Stimulated activated CD8-positive, alpha-beta memory T cell treated with anti-CD3 and anti-CD28 coated beads, Interleukin-7, amount 100 ng/mL, for 48 hours (primary cell): ENCODE measurements at places on chromosomes 3 and 15.
A peak's percentile ranks its signal among the peaks of the same experiment; 100 is the strongest.

GRCh38 chr3:46138581-46138980 is 69.5 kb downstream of the CCR1 start:
- DNase-seq: no peak

GRCh38 chr3:40770061-40770460 is 245.3 kb downstream of the ZNF621 start:
- DNase-seq: no peak

- no peak for DNase-seq
Observed at GRCh38 chr3:50484722-50485121, 18.7 kb downstream of the CACNA2D2 start.

DNA sequence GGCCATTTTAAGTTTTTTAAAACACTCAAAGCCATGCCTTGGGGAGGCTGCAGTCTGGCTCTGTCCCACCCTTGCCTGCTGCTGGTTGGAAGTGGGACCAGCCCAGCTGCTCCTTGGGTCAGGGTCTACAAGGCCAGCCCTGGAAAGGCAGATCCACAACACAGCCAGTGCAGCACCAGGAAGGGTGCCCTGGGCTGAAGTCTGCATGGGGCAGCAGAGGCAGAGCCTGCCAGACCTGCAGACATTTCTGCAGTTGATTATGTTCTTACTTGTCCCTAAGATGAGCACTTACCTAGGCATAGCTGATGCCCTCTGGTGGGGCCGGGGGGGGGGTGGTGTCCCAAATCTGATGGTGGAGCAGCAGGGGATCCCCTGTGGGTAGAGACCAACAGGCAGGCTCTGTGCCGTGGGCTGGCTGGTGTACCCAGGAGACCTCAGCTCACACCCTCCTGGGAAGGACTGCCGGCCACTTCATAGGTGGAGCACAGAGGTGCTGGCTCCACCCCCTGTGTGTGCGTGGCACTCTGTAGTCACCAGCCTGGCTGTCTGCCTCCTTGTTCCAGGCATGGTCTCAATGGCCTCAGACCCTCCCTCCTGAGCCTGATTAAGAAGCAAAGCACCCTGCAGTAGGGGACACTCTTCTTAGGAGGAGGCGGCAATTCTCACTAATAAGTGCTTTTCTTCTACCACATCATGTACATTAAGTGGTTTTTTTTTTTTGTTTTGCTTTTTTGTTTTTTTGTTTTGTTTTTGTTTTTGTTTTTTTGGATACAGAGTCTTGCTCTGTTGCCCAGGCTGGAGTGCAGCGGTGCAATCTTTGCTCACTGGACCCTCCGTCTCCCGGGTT is 97.4 kb upstream of the KLF13 start:
- no peak for DNase-seq

DNA sequence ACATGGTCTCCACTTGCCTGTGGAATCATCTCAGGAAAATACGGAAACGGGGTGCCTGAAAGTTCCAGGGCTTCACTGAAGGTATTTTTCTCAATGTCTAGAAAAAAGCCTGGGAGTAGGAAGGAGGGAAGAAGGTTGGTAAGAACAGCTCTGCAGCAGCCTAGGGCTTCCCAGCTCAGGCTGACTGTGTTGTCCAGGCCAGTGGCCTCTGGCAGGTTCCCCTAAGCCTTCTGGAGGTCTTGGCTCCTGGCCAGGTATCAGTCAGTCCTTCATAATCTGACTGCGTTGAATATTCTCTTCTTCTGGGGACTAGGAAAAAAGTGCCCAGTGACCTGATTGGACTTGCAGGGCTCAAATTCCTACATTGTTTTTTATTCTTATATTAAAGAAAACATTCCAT is 38.6 kb downstream of the SSR3 start:
- DNase-seq: no peak

GRCh38 chr15:28252831-28253230 is 69.1 kb downstream of the HERC2 start:
- DNase-seq: no peak

DNA sequence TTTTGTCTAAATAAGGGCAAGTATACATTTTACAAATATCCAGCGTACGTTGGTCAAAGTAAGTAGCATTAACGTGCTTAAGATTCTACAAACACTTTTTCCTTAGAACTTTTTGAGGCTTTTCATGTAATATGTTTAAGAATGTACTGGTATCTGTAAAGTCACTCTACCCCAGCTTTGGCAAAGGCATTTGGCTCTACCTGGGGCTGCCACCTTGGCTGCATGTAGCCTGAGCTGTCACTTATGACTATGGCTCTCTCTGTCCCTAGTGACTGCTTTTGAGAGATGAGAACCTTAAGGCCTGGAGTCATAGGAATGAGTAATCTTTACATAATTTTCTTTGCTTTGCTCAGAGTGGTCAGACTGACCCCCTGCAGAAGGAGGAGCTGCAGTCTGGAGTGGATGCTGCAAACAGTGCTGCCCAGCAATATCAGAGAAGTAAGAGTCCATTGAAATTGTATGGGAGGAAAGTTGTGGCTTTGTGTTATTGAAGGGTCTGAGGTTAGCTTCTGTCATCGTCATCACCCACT is 61.2 kb downstream of the IQGAP1 start:
- DNase-seq: no peak

DNA sequence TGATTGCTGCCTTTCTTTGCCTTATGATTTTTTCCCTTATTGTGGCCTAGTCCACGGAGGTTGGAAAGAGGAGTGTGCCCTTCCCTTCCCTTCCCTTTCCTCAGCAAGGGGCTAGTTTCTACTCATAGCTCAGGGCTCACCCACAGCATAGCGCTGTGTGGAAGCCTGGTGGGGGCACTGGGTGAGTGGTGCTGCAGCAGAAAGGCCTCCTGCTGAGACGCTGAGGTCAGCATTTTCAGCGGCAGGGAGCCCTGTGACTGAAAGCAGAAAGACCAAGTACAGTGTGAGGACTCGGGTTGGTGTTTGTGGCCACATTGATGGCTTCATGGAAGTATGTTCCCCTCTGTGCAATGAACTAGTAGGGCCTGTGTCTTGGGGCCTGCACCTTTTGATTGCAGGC is 21.9 kb downstream of the CACNA1D start:
- DNase-seq: no peak

DNA sequence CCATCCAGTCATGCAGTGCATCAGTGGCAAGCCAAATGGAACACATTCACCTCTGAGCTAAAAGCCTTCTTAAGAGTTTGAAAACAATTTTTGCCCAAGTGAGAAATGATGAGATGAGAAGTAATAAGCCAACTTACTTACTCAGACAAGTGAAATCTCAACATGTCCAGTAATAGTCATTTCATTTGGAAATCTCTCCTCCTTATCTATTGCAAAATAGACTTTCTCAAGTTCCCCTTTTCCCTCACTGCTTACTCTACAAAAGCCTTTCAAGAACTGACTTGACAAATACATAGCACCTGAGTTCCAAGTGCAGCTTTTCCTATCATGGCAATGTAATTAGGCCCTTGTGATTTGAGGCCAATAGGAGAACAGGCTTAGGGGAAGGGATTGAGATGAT is 282.3 kb downstream of the SLC9A9 start:
- DNase-seq: no peak

GRCh38 chr15:89362203-89363101 is 27.8 kb upstream of the POLG start:
- DNase-seq: no peak

DNA sequence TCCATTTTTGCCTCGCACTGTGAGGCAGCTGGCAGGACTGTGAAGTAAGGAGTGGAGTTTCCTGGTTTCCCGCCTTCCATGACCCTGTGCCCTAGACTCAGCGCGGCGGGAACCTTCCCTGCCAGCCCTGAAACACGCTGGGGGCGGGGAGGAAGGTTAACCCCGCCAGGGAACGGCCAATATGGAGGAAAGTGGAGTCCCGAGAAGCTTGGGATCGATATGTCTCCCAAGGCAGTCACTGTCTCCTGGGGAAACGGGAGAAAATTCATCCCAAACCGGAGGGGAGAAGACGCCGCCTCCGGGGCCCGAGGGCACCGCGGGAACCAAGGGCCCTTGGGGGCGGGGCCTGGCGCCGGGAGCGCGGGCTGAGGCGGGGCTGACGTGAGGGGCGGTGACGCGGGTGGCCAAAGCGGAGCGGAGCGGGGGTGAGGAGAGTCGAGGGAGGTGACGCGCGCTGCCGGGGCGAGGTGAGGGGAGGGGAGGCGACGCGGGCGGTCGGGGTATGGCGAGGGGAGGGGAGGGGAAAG is at the start of gene HMCES:
Gene HMCES (plus strand): TSS at position 432 of the 527 bp plus-strand sequence. CDS start 863 bp downstream, outside the sequence.
- peak; percentile 89 for DNase-seq

DNA sequence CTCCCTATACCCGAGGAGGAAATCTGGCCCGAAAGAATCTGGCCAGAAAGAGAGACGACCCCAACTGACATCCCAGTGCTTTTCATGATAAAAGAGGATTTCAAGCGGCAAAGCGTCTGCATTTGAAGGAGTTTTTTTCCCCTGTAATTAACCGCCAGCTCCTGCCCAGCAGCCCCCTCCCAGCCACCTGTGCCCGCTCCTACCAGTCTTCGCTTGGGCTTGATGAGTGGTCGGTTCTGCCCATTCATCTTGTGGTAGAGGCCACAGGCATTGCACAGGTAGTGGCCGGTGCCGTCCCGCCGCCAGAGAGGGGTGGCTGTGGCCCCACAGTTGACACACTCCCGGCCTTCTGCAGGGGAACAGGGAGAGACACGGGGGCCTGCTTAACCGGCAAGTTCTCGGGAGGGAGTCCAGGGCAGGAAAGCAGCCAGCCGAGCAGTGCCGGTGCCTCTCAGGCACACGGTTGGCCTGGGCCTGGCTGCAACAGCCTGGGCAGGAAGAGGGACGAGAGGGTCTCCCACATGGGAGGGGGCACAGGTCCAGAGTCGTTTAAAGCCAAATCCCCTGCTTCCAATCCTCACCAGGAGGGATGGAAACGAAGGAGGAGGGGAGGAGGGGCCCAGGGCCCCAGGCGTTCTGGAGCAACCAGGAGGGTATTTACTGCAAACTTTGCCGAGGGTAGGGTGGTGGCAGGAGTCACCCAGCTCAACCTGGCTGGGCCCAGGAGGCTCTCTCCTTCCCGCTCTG is 9.2 kb downstream of the GATA2 start:
- DNase-seq: no peak

GRCh38 chr15:57972864-57973263 is 92.6 kb downstream of the ALDH1A2 start:
- DNase-seq: no peak

GRCh38 chr15:58387130-58387529 is 44.7 kb upstream of the LIPC start:
- no peak for DNase-seq

DNA sequence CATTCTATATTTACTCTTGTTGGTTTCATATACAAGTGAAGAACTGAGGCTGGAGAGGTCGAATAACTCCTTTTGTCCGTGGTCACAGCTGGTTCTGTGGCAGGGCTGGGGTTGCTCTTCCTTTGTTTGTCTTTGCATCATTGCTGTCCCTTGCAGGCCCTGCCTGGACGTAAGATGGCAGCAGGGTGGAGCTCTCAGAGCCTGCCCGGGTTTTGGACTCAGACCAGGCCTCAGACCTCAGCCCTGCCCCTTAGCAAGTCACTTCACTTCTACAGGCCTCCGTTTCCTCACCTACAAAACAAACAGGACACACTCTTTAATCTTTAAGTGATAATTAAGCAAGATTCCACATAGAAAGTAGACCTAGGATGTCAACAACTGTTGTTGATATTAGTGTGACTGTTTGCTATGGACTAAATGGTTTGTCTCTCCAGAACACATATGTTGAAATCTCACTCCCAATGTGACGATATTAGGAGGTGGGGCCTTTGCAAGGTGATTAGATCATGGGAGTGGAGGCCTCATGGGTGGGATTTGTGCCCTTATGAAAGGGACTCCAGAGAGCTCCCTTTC is 65.6 kb upstream of the PLXNA1 start:
- no peak for DNase-seq

DNA sequence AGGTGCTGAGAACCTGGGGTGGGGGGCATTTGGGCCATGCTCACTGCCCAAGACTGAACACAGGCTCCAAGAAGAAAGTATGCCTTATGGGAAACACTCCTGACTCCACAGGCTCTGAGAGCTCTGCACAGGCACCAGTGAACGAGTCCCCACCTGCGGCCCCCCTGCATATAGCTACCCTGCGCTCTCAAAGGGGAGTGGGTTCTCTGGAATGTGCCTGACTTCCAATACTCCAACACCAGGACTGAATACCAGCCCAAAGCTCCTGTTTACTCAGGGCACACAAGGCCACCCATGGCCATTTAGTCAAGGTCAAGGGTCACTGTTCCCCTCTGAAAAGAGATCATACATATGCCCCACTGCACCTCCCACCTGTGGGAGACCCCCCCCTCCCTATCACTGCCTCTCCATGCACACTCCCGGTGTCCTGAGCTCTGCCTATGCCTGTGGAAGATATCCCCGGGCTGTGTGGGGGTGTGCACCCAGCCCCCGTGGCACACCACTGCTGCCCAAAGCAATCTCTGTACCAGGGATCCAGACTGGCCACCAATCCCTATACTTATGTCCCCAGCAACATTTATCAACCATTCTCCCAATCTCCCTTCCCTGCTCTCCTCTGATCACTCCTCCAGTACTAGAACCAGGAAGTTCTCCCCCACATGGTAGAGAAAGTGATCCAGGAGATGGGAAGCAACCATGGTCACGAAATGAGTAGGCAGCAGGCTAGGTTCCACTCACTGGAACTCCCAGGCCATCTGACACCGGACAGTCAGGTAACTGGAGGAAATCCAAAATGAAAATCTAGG is 1.5 kb upstream of the PLXNB1 start:
- DNase-seq: no peak

GRCh38 chr15:39999538-40000200 is 39.3 kb downstream of the SRP14 start:
- DNase-seq: no peak
